ENCODE measurements at places on chromosomes 2 and 18. TPM values are rescaled to one million over a fixed set of nuclear protein-coding genes. Genes with fewer than 3 reads are reported as not detected.

The STAT4 gene
- total RNA-seq, result 2.4 TPM

The TUBA3E gene
- total RNA-seq, result not detected

DNA sequence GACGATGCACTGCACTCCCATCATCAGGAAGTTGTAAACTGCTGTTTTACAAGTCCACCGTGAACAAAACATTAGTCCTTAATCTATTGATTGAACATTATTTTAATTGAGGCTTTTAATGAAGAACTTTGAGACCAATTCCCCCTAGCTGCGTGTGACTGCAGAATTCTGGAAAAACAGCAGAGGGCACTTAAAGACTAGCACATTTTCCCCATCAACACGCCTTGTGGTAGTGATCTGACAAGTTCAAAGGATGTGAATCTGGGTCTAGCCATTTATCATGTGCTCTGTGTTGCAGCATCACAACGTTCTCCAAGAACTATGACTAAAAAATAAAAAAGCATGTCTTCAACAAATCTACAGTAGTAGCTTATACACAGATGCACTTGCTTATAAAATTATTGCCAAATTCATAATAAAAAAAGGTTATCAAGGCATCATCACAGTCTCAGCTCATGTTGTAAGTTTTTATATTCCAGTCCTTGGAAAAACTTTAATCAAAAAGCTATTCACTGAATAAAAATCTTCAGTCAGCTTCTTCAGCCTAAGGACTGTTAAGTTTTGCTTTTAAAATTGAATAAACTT lies 35.8 kb downstream of the SKOR2 start:
- DNase-seq, result no peak

GRCh38 chr2:197889041-197889440 lies 84.6 kb downstream of the PLCL1 start:
- DNase-seq, result no peak

The FAM110C gene
- total RNA-seq, result 6.4 TPM

DNA sequence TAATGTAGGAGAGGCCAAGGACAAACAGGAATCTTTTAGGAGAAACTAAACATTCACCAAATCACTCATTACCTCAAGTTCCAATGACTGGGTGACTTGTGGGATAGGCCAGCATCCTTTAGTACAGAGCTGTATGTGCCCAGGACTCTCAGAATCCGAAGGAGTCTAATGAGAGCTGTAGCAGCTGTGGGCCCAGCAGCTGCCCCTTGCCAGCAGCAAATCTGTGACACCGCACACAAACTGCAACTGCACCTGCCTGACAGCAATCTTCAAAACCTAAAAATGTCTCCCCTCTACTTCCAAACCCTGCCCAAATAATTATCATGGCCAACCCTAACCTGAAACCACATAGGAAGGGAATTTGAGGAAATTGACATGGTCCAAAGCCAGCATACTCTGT lies 44.5 kb upstream of the ACVR2A start:
- no peak for DNase-seq

GRCh38 chr18:69161383-69162028 lies 239.2 kb upstream of the DOK6 start:
- DNase-seq, result no peak

GRCh38 chr18:51630706-51631105 lies 433.2 kb upstream of the MEX3C start:
- no peak for DNase-seq

The C18orf32 gene
- 31.6 TPM for total RNA-seq

DNA sequence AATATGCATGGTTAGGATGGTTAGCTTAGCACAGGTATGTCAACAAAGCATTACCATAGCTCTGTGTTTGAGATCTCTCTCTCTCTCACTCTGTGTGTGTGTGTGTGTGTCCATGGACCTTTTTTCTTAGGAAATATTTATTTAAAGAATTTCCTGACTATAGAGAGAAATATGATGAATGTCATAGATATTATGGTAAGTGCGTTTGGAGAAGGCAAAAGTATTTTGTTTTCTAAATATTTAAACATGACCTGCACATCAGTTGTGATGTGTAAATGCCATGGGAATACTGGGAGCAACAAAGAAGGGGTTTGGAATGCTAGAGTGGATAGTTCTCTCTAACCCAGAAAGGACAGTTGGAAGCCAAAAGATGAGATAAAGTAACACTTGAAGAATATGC lies 3.9 kb upstream of the TMEM178A start:
- DNase-seq, result no peak

- DNase-seq, result no peak
Measured at GRCh38 chr18:23237524-23238151, 102.4 kb downstream of the CABLES1 start.

DNA sequence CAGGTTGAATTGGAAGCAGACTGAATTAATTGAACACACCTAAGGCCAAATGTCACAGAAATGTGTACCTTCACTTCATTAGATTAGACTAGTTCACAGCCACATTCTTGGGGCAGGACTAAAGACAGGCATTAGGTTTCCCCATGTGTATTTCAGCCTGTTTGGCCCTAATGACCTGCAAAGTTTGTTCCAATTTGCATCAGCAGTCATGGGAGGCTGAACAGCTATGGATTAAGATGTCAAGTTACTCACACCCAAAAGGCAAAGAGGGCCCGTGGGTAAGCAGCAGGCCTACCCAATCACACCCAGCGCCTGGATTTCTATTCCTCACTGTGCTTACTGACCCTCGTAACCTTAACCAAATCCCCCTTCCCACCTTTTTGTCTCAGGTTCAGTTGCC lies 99.6 kb upstream of the RIOK3 start:
- no peak for DNase-seq

- DNase-seq, result no peak
Measured at GRCh38 chr2:56519806-56520205, 336.0 kb downstream of the CCDC85A start.

GRCh38 chr2:101361522-101361921 lies 25.8 kb downstream of the CREG2 start:
- DNase-seq, result no peak

All from mesothelial cell of epicardium (in vitro differentiated cells).